K562 (cell line): ENCODE measurements at places on chromosomes 6 and 20. TPM values are rescaled to one million over a fixed set of nuclear protein-coding genes. Genes with fewer than 3 reads are reported as not detected.

- no peak for DNase-seq
Observed at GRCh38 chr6:147029923-147030322, 174.3 kb upstream of the STXBP5 start.

The CRISP3 gene
- total RNA-seq, result 0.29 and 0.31 TPM in 2 replicates

GRCh38 chr20:45617591-45617990 lies 11.9 kb upstream of the WFDC10A start:
- DNase-seq, result no peak

- DNase-seq, result no peak
Observed at GRCh38 chr6:106321940-106322339, 3.6 kb downstream of the ATG5 start.

The DEFB132 gene
- total RNA-seq, result not detected in 2 replicates

The NKX2-4 gene
- total RNA-seq, result not detected in 2 replicates

The EFCAB8 gene
- total RNA-seq, result not detected in 2 replicates

The CBFA2T2 gene
- total RNA-seq, result 8.6 and 9.7 TPM in 2 replicates

DNA sequence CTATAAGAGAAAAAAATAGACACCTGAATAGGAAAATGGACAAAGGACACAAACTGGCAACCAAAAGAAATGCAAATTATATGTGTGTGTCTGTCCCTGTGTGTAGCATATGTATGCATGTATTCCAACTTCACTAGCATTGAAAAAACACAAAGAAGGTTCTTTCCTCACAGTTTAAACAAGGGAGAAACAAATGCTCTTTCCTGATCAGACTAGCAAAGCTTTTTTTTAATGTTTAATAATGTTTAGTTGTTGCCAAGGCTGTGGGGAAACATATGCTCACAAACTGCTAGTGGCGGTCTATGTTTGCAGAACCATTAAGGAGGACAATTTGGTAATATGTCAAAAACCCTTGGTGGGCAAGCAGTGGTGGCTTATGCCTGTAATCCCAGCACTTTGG lies 22.4 kb downstream of the SMLR1 start:
- DNase-seq, result no peak

DNA sequence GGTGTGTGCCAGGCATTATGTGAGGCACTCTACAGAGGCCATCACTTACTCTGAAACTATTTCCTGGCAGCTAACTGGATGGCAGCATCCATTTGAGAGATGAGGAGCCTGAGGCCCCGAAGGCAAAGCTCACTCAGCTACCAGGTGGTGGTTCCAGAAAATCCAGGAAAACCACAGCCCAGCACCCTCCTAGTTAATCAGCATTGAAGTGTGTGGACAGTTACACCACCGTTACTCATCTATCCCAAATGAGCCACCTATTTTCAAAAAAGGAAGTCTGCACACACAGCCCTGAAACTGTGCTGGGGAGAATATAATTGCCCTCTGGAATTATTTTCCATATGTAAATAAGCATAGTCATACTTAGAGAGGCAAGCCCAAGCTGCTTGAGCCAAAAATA lies 67.4 kb downstream of the CNBD2 start:
- no peak for DNase-seq

DNA sequence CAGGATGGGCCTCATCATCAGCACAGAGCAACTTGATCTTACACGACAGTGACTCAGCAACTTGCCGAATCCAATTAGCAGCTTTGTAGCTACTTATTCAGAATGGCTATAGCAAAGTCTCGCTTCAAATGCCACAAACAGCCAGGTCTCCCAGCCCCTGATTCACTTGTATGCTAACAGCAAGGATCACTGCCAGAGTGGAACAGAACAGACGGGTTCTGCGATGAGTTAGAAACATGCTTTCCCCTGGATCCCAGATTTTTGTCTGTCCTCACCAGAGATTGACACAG lies 254.4 kb downstream of the NRN1 start:
- DNase-seq, result no peak

- no peak for DNase-seq
Observed at GRCh38 chr20:32971703-32972161, 32.5 kb downstream of the SUN5 start.
